Activated T-cell treated with anti-CD3 and anti-CD28 coated beads, Interleukin-2, amount 50 U/mL, for 24 hours (primary cell): ENCODE measurements at places on chromosomes 3 and 15.

GRCh38 chr15:92123962-92124656 is 269.6 kb upstream of the ST8SIA2 start:
- no peak for DNase-seq

GRCh38 chr3:184798120-184798519 is 13.8 kb upstream of the VPS8 start:
- no peak for DNase-seq

DNA sequence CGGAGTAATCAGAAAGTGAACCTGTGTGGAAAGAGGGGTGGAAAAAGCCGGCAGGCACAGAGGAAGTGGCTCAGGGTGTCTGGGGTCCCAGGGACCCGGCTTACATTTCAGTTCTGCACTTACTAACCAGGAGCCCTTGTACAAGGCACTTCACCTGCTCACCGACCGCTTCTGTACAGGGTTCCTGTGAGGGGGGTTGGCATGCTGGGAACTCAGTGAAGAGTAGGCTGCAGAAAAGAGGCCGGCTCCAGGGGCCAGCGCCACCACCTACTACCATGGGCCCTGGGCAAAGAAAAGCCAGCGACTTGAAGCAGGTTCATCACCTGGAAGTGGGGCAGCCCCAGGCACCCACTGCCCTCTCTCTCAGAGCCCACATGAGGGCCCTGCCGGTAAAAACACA is 6.2 kb downstream of the STIMATE start:
- peak; percentile 57 for DNase-seq

DNA sequence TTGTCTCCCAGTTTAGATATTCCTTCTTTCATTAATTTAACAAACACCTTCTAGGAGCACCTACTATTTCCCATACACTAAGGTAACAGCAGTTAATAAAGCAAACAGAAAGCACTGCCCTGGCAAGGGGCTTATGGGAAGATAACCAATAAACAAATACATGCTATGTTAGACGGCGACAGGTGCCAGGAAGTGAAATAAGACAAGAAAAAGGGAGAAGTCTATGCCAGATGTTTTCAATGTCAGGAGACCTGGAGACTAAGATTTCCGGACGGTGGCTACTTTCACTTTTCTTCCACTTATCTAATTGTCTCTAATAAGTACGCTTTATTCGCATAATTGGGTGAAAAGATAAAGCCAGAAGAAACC is 32.5 kb upstream of the ZNF445 start:
- DNase-seq = no peak

DNA sequence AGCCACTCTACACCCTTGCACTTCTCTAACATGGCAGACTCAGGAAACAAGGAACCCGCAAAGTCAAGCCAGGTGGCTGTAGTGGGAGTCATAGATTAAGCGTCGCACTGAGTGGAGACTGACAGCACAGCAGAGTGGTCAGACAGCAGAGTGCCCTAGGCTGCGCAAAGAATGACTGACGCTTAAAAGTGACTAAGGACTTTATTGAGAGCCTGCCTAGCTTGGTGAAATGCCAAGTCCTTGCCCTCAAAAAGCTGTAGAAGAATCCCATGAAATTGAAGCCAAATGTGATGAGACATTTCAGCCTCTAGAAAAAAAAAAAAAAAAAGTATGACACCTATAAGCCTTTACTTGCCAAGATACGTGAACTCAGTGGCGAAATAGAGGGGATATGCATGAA is 30.2 kb downstream of the NCEH1 start:
- no peak for DNase-seq

- DNase-seq = peak; percentile 84
Measured at GRCh38 chr3:52056521-52056967, at the start of gene DUSP7. Gene DUSP7, minus strand, starts transcription at chr3:52056571. Its CDS starts 205 bp downstream, at chr3:52056366.

GRCh38 chr15:49978121-49978520 is 140.9 kb downstream of the ATP8B4 start:
- DNase-seq = no peak

- DNase-seq = no peak
Measured at GRCh38 chr3:61928776-61929314, 367.5 kb downstream of the PTPRG start.

DNA sequence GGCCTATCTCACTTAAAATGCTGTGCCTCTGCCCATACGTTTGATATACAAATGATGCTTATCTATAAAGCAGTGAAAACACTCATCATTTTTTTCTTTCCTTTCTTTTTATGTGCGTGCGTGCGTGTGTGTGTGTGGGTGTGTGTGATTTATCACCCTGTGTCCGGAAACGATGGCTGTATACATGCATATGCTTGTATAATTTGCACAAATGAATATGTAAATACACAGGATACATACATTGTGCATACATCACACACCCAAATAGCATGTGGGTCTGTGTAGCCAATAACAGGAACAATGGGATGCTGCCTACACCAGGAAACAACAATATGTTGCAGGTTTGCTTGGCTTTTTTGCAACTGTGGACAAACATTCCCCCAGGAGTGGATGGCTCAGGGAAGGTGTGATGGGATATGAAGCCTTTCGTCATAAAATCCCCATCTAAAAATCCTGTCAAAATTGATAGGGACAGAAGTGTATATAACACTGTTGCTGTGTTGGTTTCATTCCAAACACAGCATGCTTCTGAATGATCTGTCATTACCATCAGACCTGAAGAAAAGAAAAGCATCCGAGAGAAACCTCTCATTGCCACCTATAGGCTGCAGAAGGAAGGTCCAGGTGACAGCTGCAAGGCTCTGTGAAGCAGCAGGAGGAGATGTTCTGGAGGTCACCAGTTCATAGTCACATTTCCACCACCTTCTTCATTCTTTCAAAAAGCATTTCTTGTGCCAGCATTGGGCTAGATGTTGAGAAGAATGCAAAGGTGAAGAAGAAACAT is 503.9 kb upstream of the NR2F2 start:
- no peak for DNase-seq

GRCh38 chr15:71508081-71508682 is 302.2 kb upstream of the NR2E3 start:
- no peak for DNase-seq

DNA sequence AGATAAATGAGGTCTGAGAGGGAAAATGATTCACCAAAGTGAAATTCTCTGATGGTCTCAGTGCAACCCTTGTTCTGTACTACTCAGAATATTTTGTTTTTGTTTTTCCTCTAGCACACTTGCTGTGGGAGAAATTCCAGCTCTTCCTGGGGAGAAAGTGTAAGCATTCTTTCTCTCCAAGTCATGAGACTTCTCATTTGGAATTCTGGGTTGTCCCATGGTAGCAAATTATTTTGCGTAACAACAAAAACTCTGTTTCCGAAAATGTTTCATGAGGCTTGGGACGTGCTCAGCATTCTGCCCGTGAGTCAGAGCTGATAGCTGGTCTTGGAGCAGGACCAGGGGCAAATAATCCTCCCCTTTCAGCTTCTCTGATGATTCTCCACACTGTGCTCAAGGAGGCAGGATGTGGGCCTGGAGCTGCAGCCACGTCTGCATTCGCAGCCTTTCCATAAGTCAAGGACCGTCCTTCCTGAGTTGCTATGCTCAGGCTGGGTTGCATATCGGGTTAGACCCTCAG is 70.3 kb downstream of the SENP2 start:
- no peak for DNase-seq

GRCh38 chr3:96776818-96777217 is 37.6 kb upstream of the EPHA6 start:
- DNase-seq = no peak

GRCh38 chr3:184719709-184720108 is 7.8 kb upstream of the MAGEF1 start:
- DNase-seq = no peak

DNA sequence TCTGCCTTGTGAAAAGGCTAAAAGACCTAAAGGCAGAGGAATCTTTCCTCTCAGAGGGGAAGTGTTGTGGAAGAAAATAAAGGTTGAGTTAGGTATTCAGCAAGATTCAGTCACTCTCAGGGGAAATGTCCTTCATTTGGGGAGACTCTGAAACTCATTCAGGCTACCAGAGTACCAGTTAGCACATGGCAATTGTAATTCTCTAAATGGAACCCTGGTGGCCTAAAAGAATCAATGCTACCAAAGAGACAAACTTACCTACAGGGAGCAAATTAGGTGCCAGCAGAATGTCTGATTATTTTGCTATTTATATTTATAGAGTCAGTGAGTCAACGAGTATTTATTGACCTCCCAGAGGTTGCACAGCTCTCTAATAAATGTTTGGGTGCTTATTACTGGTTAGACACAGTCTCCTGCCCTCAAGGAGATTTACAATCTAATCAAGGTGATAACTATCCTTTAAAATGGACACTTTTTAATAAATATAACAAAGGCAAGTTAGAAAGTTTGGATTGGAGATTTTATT is 33.9 kb upstream of the CDIN1 start:
- no peak for DNase-seq

GRCh38 chr3:4739289-4740236 is 239.7 kb upstream of the BHLHE40 start:
- DNase-seq = no peak

- DNase-seq = no peak
Measured at GRCh38 chr3:171028779-171029232, 2.3 kb upstream of the SLC2A2 start.

- DNase-seq = no peak
Measured at GRCh38 chr15:71612869-71613268, 197.5 kb upstream of the NR2E3 start.
